ENCODE measurements at places on chromosomes 1 and 21.

DNA sequence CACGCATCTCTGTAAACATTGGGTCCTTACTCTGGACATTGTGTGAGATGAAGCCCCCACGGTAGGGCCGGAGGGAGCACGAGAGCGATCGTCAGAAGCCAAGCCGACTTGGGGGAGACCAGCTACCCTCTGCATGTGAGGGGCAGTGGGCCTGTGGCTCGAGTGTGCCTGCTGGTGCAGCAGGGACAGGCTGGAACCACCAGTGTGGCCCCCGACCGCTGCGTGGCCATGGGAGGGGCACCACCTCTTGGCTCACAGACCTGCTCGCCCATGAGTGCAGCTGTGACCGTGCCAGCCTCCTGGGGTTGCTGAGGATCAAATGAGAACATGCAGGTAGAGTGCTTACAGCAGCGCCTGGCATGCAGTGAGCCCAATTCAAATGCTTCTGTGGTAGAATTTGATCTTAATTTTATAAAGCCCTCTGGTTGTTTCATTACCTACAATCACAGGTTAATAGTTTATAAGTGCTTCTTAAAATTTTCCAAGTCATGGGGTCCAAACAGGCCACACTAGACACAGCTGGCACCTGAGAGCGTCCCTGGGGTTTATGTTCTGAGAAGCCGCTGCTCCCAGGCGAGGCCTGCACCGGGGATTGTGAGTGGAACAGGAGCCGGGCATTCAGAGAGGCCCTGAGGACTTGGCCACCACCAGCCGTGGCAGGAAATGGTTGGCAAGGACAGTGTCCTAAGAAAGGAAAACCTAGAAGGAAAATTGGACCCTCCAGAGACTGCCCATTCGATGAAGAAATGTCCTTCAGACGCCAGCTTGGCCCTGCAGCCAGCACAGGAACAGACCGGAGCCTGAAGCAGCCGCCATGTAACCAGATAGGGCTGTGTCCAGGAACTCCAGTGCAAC is 22.6 kb upstream of the ADARB1 start:
- no peak for DNase-seq

DNA sequence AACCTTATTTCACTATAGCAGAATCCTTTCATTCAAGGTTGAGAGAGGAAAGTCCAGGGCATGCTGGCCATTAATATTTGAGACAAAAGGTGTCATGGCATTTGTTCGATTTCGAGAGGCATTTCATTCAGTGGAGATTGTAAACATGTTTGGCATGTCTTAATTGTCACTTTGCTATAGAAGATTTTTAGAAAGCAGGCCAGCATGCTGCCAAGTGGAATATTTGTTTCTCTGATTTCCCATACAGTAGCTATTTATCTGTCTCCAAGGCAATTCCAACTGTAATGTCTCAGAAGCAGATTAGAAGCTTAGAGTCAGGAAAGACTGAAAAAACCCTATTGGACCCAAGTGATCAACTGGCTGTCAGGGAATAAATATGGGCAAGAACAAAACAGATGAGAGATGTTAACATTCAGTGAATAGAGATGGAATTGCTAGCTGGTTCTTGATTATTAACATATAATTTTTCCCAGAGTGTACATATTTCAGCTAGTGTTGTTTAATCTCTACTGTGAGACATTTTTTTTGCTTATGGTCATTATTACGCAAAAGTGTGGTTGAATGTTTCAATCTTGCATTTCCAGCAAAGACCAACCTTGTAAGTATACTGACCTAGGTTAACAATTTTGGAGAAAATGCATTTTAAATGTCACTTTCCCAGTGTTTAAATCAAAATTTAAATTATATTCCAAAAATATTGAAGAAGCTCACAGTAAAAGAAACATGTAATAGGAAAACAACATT is 174.6 kb downstream of the KCNK2 start:
- peak; percentile 28 for DNase-seq

- peak; percentile 17 for DNase-seq
Measured at GRCh38 chr1:149915429-149916192, 2.0 kb downstream of the SV2A start.

DNA sequence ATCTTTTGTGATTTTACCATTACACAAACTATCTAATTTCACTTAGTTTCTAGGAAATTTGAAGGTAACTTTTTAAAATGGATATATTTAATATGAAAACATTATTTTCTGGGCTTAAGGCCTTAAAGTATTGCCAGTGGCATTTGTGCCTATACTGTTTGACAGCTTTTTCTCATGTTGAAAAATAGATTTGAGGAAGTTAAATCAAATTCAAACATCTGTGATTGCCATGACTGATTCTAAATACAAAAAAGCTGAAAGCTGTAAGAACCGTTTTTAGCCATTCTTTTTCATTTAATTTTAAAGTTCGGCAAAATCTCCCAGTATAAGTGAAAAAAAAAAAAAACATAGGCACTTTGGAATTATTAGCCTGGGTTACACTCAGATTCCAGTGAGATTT is 301.1 kb downstream of the DPYD start:
- DNase-seq: no peak

GRCh38 chr1:110350360-110350759 is 11.2 kb downstream of the RBM15 start:
- DNase-seq: no peak

GRCh38 chr1:5688081-5689077 is 303.8 kb downstream of the NPHP4 start:
- no peak for DNase-seq

- no peak for DNase-seq
Measured at GRCh38 chr1:65387821-65388220, 32.6 kb upstream of the LEPR start.

GRCh38 chr1:205669341-205670149 is 10.8 kb downstream of the SLC45A3 start:
- DNase-seq: no peak

GRCh38 chr1:36446271-36446670 is 4.0 kb downstream of the OSCP1 start:
- DNase-seq: peak; percentile 74

DNA sequence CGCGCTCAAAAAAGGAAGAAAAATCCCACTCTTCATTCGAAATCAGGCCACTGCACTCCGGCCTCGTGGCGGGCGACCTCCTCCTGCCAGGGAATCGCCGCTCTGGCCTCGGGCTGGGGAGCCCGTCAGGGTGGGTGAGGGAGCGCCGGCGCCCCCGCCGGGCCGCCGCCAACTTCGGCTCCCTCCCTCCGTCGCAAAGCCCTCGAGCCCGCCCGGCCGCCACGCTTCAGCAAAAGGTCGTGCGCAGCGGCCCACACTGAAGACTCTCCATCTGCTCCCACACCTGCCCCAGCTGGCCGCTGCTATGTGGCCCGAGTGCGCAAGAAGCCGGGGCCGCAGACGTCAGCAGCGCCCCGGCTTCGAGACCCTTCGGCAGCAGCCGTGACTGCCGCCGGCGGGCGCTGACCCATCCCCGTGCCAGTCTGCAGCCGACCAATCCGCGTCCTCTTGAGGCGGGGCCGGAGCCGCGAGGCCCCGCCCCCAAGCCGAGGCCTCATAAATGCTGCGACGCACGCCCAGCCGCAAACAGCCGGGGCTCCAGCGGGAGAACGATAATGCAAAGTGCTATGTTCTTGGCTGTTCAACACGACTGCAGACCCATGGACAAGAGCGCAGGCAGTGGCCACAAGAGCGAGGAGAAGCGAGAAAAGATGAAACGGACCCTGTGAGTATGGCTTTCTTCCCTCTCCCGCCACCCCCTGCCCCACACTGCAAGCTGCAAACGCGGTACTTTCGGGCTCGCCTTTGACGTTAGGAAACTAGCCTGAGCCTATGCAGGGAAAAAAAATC is at the start of gene RGS2:
RGS2 (plus strand) TSS at position 522 of the 789 bp plus-strand sequence; CDS start at position 555, 33 bp downstream.
- peak; percentile 81 for DNase-seq

DNA sequence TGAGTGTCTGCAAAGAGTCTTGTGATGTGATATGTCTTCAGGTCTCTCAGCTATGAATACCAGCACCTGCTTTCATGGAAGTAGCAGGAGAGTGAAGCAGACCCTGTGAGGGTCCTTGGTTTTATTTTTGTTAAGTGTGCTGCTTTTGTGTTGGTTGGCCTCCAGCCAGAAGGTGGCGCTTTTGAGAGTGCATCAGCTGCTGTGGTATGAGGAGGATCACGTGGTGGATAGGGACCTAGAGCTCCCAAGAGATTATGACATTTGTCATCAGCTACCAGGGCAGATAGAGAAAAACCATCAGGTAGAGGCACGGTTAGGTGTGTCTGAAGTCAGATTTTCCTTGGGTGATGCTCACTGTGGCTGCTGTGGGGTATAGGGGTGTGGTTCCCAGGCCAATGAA is 1232.1 kb downstream of the MRPL39 start:
- DNase-seq: peak; percentile 31

- DNase-seq: no peak
Measured at GRCh38 chr1:67208217-67208616, 42.0 kb downstream of the IL23R start.

GRCh38 chr1:153058826-153059784 is 1.8 kb upstream of the SPRR2A start:
- DNase-seq: no peak

Data from MV-4-11 (cell line).